ENCODE measurements at places on chromosomes 5 and 9.

GRCh38 chr9:134267881-134268724, 58.2 kb upstream of the RXRA start:
- H3K27me3 ChIP-seq, result no peaks in the 10 kb centered on the region
- peaks cover 13% of the 10 kb centered on the region for H3K4me1 ChIP-seq
- no peak for DNase-seq
- no peaks in the 10 kb centered on the region for H3K36me3 ChIP-seq
- peak overlapping the region; percentile 67 for H3K27ac ChIP-seq
- no peak overlapping the region for H3K4me3 ChIP-seq

DNA sequence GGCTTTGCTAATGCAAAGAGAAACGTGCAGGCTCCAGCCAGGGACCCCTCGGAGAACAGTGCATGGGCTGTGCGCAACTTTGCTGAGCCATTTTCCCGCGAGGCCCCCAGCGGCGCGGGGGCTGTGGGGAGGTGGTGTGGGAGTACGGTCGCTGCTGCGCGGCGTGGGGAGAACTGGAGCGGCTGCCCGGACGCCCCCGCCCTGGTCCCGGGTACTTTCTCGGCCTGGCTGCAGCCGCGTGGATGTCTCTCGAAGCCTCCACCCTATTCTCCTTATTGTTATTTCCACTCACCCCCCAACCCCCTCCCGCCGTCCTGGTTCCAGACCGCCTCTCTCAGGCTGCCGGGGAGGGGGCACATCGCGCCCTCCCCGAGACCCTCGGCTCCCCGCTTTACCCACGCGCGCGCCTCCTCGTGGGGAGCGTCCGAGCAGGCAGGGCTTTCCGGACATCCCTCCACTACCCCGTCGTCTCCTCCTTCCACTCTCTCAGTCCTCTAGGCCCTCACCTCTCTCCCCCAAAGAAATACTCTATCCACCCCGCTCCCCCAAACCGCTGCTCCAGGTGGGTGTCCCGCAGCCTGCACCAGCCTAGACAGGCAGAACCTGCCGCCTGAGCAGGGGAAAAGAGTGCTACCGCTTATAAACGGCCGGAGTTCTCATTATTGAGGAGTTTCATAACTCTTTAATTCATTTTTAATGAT, 68.6 kb upstream of the TBCA start:
- DNase-seq, result peak; percentile 20
- no peaks in the 10 kb centered on the region for H3K36me3 ChIP-seq
- H3K4me1 ChIP-seq, result no peaks in the 10 kb centered on the region
- no peak overlapping the region for H3K27ac ChIP-seq
- H3K27me3 ChIP-seq, result no peaks in the 10 kb centered on the region

- no peaks in the 10 kb centered on the region for H3K27me3 ChIP-seq
- DNase-seq, result no peak
- no peaks in the 10 kb centered on the region for H3K36me3 ChIP-seq
- H3K4me3 ChIP-seq, result no peak overlapping the region
These were observed 70.8 kb downstream of the SERINC5 start for GRCh38 chr5:80185095-80185494.

DNA sequence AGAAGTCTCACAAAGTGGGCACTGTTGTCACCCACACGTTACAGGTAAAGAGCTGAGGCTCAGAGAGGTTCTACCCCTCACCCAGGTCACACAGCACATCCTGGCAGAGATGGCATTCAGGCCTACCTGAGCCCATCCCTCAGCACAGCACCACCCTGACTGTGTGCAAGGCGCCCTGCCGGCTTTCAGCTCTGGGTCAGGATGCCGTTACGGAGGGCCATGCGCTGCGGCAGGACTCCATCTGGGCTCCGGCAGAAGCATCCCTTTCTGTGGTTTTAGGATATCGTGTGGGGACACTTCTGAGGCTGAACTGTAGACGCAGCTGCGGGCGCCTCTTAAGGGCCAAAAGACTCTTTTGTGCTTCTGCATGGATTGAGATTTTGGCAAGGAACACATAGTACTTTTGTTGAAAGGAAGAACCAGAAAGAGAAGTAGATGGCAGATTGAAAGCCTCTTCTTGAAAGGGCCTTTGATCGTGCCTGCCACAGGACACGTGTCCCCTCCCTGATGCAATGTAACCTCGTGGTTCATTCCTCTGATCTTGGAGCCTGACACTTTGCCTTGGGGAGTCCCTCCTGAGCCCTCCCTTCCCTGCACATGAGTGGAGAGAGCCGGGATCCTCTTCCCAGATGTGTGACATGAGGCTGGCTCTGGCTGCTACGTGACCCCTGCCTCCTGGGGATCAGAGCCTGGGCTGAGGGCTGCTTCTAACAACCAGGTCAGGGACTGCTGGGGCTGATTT, 31.3 kb downstream of the USP20 start:
- DNase-seq, result peak; percentile 44
- no peak overlapping the region for H3K27ac ChIP-seq
- H3K36me3 ChIP-seq, result peaks cover 59% of the 10 kb centered on the region
- no peaks in the 10 kb centered on the region for H3K4me1 ChIP-seq
- no peak overlapping the region for H3K4me3 ChIP-seq

DNA sequence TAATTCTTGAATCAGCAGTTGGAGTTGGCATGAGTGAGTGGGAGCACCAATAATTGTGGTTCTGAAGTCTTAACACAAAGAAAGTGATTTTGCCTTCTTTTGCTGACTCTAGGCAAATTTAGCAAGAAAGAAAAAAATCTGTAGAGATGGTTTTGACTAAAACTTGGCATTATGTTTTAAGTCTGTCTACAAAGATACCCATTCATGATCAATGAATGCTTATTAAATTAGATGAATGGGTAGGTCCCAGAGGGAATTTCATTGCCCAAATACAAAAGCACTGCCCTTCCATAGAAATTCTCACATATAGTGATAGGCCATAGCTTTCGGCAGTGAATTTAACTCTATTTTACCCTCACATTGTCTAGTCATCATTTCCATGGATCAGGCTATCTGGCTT, 428.6 kb upstream of the ADAMTSL1 start:
- DNase-seq, result no peak
- H3K27ac ChIP-seq, result no peak overlapping the region
- no peak overlapping the region for H3K4me3 ChIP-seq
- no peaks in the 10 kb centered on the region for H3K36me3 ChIP-seq

DNA sequence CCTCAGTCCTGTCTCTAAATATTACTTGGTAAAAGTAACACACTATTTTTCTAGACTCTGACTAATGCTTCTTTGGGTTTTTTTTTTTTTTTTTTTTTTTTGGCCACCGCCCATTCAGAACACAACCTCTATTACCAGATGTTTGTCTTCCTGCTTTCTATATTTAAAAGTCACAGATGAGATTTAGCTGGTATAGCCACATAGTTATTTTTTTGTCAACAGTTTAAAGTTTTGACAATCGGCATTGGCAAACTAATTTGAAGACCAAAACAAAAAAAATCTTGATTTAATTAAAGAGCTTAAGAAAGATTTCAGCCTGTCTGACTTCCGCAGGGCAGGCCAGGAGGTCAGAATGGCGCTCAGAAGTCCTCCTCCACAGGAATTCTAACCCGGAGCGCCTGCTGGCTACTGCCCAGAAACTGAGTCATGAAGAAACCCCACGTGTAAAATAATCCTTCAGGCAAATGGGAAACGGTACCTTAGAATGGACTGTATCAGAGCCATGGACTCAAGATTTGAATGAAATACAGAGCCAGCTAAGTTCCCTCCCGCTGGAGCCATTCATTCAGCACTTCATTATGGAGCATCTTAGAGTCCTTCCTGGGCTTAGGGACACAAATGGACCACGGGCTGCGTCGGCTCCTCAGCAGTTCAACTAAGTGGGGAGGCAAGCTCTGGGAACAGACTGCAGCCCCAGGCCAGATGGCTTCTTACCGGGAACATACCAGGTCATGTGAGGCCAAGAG, 55.6 kb downstream of the PTPDC1 start:
- H3K4me3 ChIP-seq, result peak overlapping the region; percentile 32
- peak overlapping the region; percentile 82 for H3K27ac ChIP-seq
- H3K36me3 ChIP-seq, result no peaks in the 10 kb centered on the region
- DNase-seq, result peak; percentile 89

DNA sequence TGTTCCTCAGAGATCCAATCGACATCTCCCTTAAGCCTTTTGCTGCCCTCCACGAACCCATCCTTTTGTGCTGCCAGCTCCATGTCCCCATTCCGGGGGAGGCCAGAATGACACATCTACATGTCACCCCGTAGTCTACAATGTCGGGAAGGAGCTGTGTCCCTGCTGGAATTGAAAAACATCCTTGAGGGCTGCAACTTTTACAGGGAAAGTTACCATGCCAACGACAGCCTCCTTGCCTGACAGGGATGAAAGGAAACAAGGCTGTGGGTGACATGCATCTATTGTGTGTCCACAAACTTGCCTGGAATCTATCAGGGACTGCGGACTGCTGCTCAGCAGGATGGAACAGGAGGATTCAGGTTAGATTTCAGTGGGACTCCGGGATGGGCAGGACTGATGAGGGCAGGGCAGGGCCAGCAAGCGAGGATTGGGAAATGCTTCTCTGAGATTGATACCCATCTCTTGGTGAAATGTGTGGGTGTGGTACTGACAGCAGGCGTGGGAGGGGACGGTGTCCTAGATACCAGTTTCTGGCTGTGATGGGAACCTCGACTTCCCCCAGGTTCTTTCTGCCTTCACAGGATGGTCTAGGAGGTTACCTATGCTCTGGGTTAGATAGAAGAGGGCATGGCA, 25.5 kb downstream of the EGR1 start:
- peaks cover 10% of the 10 kb centered on the region for H3K4me1 ChIP-seq
- H3K27ac ChIP-seq, result no peak overlapping the region
- H3K36me3 ChIP-seq, result no peaks in the 10 kb centered on the region
- no peaks in the 10 kb centered on the region for H3K27me3 ChIP-seq

- no peak overlapping the region for H3K27ac ChIP-seq
- H3K36me3 ChIP-seq, result no peaks in the 10 kb centered on the region
These were observed 27.5 kb downstream of the CDH6 start for GRCh38 chr5:31221001-31221400.

DNA sequence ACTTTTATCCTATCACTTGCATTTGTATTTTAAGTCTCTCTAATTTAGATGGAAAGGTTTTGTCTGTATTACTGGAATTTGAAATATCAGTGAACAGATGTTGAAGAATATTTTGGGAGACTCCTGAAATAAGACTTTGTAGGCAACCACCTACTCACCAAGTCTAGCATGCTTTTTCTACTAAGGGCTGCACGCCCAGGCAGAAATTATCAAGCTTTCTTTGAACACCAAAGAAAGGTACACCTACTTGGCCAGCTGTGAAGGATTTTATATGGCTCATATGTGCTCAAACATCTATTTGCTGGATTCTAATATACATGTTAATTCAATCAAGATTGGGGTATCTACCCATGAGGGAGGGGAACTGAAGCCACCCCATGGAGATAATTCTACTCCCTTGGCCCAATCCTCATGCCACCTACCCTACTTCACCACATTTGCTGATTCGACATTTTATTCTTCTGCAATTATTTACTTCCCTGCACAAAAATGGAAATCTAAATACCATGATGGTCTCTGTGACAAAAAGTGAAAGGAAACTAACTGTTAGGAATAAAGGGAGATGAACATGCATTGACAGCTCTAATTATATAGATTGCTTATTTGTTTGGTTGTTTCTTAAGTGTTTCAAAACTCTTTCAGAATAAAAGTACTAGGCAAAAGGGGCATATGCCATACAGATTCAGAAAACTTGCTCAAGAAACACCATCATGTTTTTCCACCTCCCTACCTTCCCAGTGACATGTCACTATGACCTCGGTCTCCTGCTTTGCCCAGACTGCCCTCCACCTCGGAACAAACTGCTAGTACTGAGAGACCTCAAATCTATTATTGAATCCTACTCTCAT, 895 bp upstream of the MYOT start:
- H3K4me3 ChIP-seq, result peak overlapping the region; percentile 73
- H3K4me1 ChIP-seq, result peaks cover 19% of the 10 kb centered on the region
- H3K36me3 ChIP-seq, result no peaks in the 10 kb centered on the region
- no peaks in the 10 kb centered on the region for H3K27me3 ChIP-seq
- peak overlapping the region; percentile 89 for H3K27ac ChIP-seq

DNA sequence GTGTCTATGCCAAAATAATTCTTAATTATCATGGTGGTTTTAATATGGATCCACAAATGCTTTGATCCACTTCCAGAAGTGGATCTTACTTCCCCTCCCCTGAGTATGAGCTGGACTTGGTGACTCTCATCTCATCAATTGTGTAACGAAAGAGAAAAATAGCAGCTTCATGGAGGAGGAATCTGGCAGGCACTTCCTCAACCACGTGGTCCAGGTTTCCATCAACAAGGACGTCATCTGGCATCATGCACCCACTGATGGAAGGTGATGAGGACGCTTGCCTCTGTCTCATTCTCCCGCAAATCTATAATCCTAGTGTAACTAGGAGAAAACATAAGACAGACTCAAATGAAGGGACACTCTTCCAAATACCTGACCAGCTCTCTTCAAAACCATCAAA, 54.6 kb upstream of the S1PR3 start:
- DNase-seq, result peak; percentile 24
- H3K27ac ChIP-seq, result no peak overlapping the region
- no peak overlapping the region for H3K4me3 ChIP-seq
- no peaks in the 10 kb centered on the region for H3K27me3 ChIP-seq
- no peaks in the 10 kb centered on the region for H3K4me1 ChIP-seq

DNA sequence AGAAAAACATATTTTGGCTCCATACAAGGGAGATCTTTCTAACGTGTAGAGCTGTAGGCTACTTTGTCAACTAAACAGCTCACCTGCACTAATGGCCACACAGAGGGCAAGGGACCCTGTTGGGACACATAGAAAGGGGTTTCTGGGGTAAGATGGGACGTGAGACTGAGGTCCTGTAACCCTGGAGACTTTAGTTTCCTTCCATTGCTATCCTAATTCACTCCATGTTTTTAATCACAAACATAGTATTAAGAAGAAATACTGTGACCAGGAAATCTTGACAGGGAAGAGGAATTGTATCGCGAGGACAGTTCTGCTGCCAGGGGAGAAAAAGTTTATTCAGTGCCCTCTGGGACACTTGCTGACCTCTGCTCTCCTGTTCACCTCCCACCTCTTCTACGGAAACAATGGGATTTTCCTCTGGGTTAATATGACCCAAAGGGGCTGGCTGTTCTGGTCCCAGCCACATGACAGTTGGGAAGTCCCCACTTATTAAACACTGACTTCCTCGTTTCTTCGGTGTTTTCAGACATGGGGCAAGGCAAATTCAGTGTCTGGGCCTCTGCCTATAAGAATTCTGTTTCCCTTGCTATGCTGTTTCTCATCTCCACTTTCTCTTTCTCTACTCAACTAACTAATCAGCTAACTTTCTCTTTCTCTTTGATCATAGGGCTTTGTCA, 106.9 kb upstream of the SEMA6A start:
- H3K4me3 ChIP-seq, result no peak overlapping the region
- DNase-seq, result no peak
- no peaks in the 10 kb centered on the region for H3K36me3 ChIP-seq
- no peaks in the 10 kb centered on the region for H3K27me3 ChIP-seq

DNA sequence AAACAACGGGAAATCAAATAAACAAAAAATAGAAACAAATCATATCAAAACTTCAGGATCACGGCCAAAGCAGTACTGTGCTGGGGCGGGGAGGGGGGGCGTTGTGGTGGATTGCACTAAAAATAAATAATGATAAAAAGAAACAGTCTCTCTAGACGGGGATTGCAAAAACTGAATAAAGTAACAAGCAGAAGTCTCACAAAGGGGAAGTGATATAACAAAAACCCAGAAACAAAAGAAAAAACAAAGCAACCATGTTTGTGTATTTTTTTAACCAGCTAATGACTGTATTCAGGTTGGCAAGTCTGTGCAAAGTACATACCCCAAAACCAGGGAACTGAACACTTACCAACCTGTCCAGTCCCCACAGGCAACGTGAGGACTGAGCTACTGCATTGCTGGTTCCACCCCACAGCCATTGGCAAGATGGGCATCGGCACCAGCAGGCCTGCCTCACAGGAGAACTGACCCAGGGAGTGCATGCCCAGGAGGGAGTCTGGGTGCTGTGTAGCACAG, 24.1 kb downstream of the BICD2 start:
- H3K27ac ChIP-seq, result peak overlapping the region; percentile 59
- peak overlapping the region; percentile 22 for H3K4me3 ChIP-seq
